HT1080 (cell line): ENCODE measurements at places on chromosomes 7 and 10.

DNA sequence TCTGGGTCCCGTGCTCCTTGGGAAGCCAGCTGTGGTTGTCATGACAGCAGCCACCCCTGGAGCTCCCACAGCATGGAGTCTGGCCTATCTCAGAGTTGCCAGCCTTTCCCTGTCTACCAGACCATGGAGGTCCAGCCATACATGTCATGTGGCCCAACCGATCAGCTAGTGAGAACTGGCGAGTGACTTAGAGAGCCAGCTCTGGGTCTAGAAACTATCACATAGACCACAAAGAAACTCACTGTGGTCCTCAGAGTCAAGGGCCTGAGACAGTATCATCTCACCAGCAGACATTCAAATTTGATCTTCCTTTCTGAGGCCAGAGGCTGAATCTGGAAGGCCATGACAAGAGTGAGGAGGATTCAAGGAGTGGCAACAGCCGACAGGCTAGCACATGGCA is 223.3 kb upstream of the GPR26 start:
- no peak for DNase-seq

DNA sequence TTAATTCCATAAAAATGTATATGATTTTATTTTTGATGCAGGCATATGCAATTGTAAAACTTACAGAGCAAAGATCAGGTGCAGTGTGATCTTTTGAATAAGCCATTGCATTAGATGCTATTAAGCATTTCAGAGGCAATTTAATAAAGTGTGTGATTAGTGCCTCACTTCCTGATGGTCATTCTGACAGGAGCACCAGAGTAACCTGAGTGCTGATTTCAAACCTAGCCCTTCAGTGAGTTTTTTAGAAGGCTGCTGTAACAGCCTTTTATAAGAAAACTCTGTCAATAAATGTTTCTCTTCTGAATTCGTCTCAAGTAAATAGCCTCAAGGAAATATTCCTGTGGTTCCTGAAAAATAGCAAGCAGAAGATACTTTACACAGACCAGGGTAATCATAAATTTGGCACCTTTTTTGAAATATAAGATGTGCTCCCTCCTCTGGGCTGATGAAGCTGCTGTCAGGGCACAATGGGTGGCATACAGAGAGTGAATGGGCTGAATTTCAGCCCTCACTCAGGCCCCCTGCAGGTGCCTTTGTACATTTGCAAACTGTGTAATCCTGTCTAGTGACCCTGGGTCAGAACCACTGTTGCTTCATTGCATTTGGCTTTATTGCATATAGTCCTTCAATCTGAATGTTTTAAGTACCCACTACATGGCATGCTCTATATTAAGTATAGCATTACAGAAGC is 193.7 kb upstream of the CSTF2T start:
- peak; percentile 26 for DNase-seq

DNA sequence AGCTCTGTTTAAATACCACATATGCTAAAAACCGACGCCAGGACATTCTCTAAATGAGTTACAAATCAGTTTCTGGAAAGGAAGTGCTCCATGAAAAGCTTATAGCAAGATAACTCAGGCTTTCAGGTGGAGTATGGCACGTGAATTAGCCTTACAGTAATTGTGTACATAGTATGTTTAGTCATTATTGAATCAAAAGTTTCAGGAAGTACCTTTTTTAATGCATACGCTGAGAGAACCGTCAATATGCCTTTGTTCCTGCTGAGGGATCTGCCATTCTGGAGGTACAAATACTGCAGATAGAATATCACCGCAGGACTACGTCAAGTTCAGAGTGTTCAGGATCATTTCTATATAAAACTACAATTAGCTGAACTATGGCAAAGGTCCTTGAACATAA is 45.7 kb downstream of the ANKMY2 start:
- DNase-seq, result no peak

DNA sequence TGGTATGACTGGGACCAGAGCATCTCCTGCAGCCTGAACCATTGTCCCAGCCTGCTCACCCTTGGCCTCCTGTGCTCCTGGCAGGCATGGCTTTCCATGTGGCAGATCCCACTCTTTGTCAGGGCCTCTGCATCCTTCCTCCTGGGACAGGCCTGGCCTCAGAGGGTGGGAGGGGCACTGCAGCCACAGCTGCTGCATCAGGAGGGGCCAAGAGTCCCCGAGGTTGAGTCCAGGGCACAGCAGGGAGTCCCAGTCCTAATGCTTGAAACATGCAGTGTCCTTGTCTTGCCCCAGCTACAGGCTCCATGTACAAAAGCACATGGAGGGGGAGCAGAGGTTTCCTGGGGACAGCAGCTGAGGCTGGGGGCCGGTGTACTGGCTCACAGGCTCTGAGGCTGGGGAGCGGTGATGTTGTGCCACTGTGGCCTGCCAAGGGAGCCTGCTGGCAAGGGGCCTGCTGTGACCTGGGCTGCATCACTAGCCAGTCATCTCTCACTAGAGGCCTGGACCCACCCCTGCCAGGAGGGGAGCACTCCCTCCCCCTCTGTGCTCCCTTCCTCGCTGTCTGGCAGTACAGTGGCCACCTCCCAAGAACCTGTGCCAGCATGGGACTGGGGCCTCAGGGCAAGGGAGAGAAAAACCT is 144.8 kb downstream of the ZNF248 start:
- DNase-seq, result no peak

DNA sequence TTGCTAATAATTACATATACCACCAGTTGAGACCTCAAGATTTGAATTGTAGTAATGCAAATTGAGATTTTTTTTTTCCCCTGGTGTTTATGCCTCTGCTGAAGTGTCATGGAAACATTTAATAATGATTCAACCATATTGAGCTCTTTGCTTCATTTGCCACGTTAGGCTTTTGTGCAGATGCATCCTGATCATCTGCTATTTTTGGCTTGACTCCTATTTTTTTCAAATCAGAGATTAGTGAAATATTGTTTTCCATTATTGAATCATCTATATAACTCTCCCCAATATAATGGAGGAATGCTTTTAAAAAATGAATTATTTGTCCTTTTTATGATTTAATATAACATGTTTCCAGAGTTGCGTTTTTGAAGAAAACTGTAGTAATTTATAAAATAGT is 115.1 kb downstream of the SRI start:
- DNase-seq, result no peak

- no peak for DNase-seq
These were observed 315.1 kb downstream of the GFRA1 start for GRCh38 chr10:115957786-115958442.

GRCh38 chr10:113080925-113081229 is 130.8 kb downstream of the TCF7L2 start:
- DNase-seq, result no peak

DNA sequence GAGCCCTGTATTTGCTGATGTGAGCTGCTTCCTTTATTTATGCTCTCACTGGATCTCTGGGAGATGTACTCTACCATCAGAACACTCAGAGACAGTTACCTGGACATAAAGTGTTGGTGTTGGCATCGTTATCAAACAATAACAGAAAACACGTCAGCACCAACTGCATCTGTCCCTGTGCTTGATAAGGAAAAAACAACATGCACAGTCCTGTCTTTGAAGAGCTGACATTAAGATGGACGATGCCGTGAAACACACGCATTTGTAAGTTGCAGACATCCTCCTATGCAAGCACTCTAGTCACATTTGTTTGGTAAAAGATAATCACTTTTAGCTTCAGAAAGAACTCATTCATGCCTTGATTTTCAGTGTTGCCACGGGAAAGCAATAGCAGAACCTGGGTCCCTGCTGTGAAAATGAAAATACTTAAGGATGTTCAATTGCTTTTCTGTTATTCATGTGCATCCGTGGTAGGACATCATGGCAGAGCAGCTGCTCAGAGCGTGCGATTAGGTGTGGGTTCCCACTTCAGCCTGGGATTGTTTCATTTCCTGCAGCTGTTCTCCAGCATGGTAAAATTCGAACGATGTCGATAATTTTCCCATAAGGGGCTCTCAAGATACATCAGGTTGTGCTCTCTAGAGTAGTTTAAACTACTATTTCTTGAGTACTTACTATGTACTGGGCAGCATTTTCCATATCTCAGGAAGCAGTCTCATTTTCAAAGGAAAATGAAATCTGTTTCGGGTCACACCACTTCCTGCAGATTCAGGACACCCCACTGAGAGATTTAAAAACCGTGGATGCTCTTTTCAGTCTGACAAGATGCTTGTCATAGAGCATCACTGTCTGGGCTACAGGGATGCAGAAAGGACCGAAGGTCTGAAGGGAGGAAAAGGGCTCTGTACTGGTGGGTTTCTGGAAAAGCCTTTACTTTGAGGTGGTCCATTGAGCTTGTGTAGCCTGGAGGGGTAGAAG is 248.7 kb downstream of the CAMK1D start:
- no peak for DNase-seq
